Fibroblast of skin of left quadriceps (primary cell): ENCODE measurements at places on chromosomes 1 and 21.

- DNase-seq, result no peak
These were observed 35.7 kb downstream of the EIF4G3 start for GRCh38 chr1:21141030-21141429.

DNA sequence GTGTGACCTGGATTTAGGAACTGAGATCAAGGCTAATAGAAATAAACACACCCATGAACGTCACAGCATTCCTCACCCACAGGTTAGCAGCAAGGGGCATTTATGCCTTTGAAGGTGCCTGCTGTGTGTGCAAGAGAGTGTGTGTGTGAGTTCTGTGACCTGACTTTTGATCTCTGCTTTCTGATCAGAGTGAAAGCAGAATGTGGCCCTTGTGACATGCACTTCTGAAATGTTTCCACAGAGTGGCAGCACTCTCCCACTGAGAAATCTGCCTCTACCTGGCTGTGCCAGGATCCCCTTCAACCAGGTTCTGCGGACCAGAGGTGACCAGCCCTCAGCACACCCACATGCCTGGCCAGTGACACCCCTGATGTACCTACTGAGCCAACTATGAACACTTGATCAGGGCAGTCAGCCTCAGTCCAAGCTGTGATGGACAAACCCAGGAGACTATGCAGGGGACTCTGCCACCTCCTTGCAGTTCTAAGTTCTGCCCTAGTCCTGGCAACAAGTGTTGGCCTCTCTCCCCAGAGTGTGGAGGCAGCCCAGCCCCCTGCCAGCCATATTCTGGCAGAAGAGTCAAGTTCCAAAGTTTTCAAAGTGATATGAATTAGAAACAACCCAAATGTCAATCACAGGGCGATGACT is 41.0 kb downstream of the RXRG start:
- no peak for DNase-seq

- no peak for DNase-seq
These were observed 159.4 kb downstream of the PLXNA2 start for GRCh38 chr1:208084764-208085163.

- DNase-seq, result no peak
These were observed 79.7 kb upstream of the BCL10 start for GRCh38 chr1:85356130-85356529.

- no peak for DNase-seq
These were observed 227.3 kb downstream of the NPHP4 start for GRCh38 chr1:5764959-5765358.

DNA sequence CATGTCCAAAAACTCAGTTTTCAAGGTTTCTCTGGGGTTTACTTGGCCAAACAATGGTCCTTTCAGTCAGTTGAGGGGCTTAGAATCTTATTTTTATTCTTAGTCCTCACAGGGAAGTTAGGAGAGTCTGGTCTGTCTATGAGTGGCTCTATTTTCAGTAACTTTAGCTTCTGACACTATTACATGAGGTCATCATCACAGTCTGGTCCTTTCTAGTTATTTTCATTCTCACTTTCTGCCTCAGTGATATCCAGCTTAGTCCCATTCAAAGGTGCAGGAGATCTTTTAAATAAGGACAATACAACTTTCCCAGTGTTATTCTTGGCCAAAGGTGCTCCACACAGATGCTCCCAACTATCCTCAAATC is 30.0 kb upstream of the FGGY start:
- DNase-seq, result no peak

- DNase-seq, result no peak
These were observed 34.0 kb downstream of the FH start for GRCh38 chr1:241485554-241485992.

GRCh38 chr1:97770376-97770775 is 150.5 kb downstream of the DPYD start:
- no peak for DNase-seq

DNA sequence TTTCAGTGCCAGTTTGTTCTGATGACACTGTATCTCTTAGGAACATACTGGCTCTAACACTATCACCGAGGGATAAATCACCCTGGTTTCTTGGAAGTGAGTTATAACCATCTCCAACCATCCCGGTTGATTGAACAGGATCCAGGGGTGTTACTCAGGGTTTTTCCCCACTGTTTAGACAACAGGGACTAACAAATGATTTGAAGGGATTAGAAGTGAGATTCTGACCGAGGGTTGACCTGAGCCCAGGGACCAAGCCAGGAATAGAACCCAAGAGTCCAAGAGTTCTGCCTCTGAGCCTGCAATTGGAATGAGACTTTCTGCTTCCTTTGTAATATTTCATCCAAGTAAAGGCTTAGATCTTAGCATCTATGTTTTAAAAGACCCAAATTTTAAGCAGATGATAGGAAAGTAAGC is 154.0 kb downstream of the DHRS3 start:
- DNase-seq, result no peak

DNA sequence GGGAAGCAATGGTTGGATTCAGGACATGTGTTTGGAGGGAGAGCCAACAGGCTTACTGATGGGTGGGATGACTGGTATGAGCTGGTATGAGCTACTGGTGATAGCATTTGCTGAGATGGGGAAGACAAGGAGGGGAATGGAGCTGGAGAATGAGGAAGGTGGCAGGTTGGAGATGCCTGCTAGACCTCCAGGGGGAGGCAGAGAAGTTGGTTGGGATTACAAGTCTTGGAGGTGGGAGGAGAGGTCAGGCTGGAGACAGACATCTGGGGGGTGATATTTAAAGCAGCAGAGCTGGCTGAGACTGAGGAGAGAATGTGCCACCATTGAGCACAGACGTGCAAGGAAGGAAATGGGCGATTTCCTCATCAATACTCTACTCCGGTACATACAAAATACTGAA is 31.8 kb upstream of the ENO1 start:
- DNase-seq, result no peak

GRCh38 chr1:182335771-182336566 is 55.6 kb downstream of the GLUL start:
- no peak for DNase-seq

DNA sequence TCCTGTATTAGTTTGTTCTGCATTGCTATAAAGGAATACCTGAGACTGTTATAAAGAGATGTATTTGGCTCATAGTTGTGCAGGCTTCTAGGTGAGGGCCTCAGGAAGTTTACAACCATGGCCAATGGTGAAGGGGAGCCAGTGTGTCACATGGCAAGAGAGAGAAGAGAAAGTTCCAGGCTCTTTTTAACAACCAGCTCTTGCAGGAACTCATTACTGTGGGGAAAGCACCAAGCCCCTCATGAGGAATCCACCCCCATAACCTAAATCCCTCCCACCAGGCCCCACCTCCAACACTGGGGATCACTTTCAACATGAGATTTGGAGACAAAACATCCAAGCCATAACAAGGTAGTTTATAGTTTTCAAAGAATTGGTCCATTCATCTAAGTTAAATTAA is 5.0 kb upstream of the MEAF6 start:
- no peak for DNase-seq

GRCh38 chr1:212286556-212287131 is 1.4 kb downstream of the PPP2R5A start:
- no peak for DNase-seq

GRCh38 chr1:154179946-154180687 is 11.8 kb downstream of the TPM3 start:
- DNase-seq, result no peak

DNA sequence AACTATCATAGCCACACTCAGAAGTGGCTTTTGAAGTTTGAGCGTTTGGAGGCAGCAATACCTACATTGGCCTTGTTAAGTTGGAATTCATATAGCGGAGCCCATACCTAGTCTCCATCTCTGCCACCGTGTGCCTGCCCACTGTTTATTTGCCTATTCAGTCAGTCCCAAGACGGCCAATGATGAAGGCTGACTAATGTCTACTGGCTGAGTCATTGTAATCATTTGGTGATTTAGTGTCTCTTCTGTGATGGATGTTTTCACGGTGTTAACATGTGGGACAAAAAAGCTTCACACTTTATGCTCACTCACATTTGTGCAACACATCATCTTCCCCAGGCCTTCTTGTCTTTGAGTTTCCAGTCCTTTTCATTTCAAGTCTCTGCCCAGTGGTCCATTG is 92.6 kb upstream of the PBX1 start:
- no peak for DNase-seq

- DNase-seq, result no peak
These were observed 24.5 kb upstream of the POU2F1 start for GRCh38 chr1:167196166-167196565.

- no peak for DNase-seq
These were observed 2.8 kb downstream of the NRIP1 start for GRCh38 chr21:15061747-15062605.

DNA sequence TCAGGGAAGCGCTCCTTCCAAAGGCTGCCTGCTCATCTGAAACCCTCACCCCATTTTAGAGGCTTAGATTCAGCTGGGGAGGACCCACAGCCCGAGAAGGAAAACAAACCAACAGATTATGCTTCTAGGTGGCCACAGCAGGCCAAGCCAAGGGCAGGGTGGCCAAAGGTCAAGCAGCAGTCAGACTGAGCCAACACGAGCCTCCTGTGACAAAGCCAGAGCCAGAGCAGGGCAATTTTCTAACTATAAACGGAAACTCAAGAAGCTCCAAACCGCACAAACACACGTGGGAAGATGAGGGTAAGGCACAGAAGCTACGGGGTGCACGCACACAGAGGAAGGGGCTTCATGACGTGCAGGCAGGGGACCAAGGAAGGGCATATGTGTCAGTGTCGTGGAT is 64.1 kb downstream of the PLEKHA6 start:
- DNase-seq, result no peak

- DNase-seq, result no peak
These were observed 725 bp upstream of the VWA1 start for GRCh38 chr1:1434824-1435105.

DNA sequence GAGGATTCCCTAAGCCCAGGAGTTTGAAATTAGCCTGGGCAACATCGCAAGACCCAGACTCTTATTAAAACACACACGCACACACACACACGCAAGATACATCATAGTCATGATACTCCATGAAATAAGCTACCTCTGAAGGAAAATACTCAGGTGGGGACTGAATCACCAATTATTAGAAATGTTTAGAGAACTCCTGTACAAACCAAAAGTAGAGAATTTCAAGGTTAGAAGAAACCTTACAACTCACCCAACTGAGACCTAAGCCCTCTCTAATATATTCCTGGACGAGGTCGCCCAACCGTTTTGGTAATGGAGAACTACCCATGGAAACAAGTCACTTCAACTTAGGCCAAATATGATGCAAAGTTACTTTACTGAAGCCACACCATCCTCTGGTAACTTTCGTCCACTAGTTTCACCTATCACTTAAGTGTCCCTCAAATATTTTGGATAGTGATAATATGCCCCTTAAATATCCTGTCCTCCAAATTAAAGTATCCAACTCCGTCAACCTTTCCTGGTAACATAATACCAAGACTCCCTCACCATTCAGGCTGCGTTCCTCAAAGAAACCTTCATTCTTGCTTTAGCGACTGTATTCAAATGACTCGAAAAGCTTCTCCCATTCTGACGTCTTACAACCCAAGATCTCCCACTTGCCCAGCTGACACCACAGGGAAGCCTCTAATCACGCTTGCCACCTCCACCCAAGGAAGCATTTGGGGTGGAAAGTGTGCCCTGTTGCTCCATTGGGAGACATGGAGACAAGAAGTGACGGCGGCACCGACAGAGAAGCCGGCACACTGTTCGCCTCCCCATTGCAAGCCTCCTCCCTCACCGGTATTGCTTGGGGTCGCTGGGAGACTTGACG is 856 bp downstream of the NRDC start:
- no peak for DNase-seq

DNA sequence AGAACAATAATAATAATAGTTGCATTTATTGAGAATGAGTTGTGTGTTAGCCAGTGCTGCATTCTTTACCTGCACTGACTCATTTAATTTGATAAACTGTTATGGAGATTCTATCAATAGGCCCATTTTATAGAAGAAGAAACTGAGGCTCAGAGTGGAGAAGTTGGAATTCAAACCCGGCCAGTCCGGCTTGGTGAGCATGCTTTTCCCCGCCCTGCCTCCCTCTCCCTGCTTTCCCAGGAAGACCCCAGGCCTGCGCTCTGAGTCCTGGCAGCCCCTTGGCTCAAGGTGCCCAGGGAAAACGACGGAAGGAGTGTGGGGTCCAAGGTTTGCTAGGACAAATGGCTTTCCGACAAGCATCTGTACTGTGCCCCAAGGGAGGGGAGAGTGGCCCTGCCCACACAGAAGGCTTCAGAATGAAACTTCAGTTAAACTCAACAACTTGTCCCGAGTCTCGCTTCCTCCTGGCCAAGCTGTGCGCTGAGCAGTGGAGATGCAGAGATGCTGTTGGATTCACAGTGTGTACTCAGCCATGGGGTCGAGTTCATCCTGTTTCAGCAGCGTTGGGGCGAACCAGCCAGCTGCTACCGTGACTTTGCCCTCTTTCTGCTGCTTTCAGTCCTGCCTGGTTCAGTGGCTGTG is 23.3 kb upstream of the PADI6 start:
- no peak for DNase-seq

DNA sequence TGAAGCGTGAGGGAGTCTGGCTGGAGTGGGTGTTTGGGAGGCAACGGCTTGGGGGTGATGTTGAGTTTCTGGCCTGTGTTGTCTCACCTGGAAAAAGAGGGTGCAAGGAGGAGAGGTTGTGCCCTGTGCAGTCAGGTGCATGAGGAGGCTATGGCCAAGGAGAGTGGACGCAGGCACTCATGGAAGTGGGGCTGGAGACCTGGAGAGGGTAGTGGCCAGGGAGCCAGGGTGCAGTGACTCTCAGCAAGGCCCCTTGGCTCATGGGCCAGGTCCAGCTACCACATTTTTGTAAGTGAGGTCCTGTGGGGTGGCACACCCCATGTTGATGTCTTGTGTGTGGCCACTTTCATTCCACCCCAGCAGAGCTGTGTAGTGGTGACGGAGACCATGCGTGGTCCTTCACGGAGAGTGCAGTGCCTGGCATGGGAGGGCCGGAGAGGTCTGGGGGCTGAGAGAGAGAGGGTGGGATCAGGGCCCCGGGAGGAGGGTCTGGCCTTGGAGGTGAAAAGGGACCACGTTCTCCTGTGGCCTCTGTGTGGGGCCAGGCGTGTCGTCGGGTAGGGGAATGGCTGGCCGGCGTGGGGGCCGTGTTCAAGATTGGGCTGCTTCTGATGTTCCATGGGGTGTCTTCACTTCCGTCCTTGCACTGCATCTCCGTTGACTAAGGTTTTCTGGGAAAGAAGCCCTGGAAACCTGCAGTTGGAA is 6.1 kb downstream of the SNAP47 start:
- no peak for DNase-seq

GRCh38 chr21:36738489-36739126 is 39.7 kb downstream of the SIM2 start:
- no peak for DNase-seq
